ENCODE measurements at places on chromosomes 13 and 19. TPM values are rescaled to one million over a fixed set of nuclear protein-coding genes. Genes with fewer than 3 reads are reported as not detected.

The KCNK6 gene
- total RNA-seq, result 0.33 TPM

The DEDD2 gene
- total RNA-seq, result 13.4 TPM

The ZNF541 gene
- total RNA-seq, result 0.69 TPM

The CYP4F3 gene
- total RNA-seq, result not detected

The DENND1C gene
- not detected for total RNA-seq

The LGALS14 gene
- not detected for total RNA-seq

The ATP4A gene
- total RNA-seq, result not detected

The IGSF23 gene
- not detected for total RNA-seq

The TEX101 gene
- total RNA-seq, result not detected

The TMEM255B gene
- 1.1 TPM for total RNA-seq

The CD37 gene
- total RNA-seq, result not detected

The LRP3 gene
- total RNA-seq, result 11.0 TPM

The PRODH2 gene
- not detected for total RNA-seq

The IRGC gene
- total RNA-seq, result not detected

The FSD1 gene
- 1.7 TPM for total RNA-seq

The SHC2 gene
- 1.0 TPM for total RNA-seq

The ASPDH gene
- not detected for total RNA-seq

The ZNF493 gene
- 21.4 TPM for total RNA-seq

The LIN7B gene
- total RNA-seq, result 5.9 TPM

The MBD3L2 gene
- not detected for total RNA-seq

The CLC gene
- not detected for total RNA-seq

The ZNF540 gene
- total RNA-seq, result 0.69 TPM

The ZNF587B gene
- total RNA-seq, result 42.5 TPM

The GDF15 gene
- 188 TPM for total RNA-seq

The ONECUT3 gene
- not detected for total RNA-seq

The NOTCH3 gene
- 6.9 TPM for total RNA-seq

The NECTIN2 gene
- 51.8 TPM for total RNA-seq

The DCLK1 gene
- 91.6 TPM for total RNA-seq

The GGN gene
- total RNA-seq, result not detected

The DPF1 gene
- 2.5 TPM for total RNA-seq

The BCAM gene
- 3.2 TPM for total RNA-seq

The PPM1N gene
- total RNA-seq, result not detected

All from melanocyte of skin (primary cell).